M059J (cell line): ENCODE measurements at places on chromosomes 11 and 22. TPM values are rescaled to one million over a fixed set of nuclear protein-coding genes. Genes with fewer than 3 reads are reported as not detected.

Gene NUMA1
- total RNA-seq, result 126 and 138 TPM in 2 replicates

Gene CPT1B
- 2.2 and 2.4 TPM in 2 replicates for total RNA-seq

Gene MMP1
- total RNA-seq, result 75.7 and 80.6 TPM in 2 replicates

DNA sequence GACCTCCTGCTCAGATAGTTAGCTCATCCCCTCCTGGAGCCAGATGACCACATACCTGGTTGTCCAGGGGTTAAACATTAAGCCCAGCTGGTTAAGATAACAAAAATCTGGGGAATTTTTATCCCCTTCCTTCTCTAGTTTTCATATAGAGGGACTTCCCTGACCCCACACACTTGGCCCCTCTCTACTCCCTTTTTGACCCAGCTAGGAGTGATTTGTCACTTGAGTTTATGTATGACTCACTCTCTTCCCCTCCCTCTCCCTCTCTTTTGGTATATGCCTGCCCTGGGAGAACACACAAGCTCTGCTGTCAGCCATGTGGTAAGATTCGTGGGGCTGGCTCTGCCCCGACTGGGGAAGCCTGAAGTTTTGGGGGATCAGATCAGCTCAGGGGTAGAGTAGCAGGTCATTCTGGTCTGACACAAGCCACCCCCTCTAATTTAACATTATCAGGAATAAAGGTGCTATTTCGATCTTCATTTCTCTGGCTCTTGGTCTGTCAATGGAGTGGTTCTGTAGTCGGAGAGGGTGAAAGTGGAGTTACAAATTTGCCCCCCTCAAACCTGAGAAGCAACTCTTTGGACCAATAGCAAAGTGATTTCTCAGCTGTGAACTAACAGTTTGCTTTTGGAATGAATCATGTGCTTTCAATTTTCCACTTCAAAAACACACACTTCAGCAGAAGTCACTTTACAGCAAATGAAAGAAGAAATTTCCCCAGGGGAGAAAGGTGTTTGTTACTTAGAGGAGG is 415.3 kb upstream of the CADM1 start:
- DNase-seq, result peak; percentile 82

GRCh38 chr11:119361056-119361787 is 14.7 kb upstream of the MFRP start:
- DNase-seq, result peak; percentile 91

DNA sequence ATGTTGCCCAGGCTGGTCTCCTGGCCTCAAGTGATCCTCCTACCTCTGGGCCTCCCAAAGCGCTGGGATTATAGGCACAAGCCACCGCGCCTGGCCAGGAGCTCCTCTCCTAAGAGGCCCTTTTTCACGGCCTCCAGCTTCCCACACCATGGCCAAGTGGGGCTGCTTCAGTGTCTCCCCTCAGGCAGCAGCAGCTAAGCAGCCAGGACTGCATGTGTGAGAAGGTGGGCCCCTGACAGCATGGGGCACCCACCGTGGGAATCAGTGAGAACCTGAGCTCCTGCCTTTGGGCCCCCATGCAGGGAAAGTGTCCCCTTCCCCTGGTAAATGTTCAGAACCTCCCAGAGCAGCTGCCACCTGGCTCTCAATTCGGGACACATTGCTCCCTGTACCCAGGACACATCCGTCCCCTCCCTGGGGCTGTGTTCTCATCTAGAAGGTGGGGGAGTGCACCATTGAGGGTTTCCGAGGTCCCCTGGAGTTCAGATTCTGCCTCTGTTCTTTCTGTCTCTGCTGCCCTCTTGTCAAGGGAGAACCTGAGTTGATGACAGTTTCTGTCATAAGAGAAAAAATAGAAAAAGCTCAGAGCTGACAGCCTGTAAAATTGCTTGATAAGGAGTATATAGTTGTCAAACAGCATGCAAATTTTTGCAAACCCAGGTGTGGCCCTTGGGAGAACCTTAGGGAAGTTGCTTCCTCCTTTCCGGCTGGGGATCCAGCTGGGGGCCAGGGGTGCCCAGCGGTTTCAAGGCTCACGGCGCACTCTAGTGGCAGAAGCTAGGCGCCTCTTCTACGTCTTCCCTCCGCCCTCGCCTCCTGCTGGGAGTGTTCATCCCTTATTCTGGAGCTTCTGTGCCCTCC is 29.7 kb downstream of the FAM83F start:
- peak; percentile 54 for DNase-seq

DNA sequence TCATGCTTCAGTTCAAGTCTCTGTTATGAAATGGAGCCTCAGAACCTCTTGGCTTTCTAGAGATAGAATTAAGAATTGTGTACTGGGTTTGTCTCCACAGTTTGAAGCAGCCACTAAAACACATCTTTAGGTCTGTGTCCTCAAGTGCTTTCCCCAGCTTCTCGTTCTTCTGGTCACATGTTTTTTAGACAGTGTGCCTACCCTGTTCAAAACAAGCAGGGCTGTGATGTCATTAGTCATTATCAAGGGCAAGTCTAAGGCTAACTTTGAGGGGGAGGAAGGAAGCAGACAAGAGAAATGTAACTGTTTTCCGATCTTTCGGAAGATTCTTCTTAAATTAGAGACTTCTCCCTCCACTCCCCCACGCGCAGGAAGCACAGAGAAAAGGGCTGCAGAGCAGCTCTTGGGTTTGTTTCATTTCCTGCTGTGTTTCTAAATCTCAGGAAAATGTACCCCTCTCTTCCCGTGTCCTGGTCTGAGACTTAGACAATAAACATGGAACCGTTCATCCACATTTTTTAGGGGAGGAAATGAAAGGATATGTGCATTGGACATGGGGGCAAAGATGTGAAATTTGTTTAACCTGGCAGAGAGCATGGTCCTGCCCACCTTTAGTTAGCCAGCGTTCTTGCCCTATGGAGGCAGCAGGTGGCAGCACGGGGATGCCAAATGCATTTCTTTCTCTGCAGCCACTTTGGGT is 3.1 kb downstream of the AKIP1 start:
- DNase-seq, result peak; percentile 50

DNA sequence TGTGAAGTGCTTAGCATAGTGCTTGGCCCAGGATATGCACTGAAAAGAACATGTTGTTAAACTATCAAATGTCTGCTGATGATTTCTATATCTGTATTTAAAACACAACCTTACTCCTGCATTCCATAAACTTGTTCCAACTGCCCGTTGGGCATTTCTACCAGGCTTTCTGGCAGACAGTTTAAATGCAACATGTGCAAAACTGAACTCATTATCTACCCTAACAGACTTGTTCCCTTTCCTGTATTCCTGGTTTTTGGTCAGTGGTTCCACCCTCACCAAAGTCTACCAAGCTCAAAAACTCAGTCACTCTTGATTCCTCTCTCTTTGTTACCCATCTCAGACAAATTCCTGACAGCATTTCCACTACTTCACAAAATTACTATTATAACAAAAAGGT is 6.5 kb upstream of the RAB38 start:
- no peak for DNase-seq

DNA sequence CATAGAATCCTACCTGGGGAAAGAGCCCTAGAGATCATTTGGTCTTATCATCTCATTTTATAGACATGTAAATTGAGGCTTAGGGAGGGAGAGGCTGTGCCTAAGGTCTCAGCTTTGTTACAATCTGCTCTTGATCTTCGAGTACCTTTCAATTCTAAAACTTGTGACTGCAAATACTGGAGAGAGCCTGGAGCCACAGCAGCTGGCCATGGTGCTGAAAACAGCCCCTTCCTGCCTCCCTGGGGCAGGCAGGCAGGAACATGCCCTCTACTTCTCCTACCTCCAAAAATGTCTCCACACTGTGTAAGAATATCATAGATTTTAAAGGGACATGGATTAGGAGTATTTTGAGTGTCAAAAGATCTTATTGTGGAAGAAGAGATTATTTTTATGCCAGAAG is 52.2 kb downstream of the C22orf42 start:
- DNase-seq, result no peak

GRCh38 chr11:122637541-122637940 is 18.0 kb upstream of the UBASH3B start:
- no peak for DNase-seq
